ENCODE measurements at places on chromosomes 4 and X.

- DNase-seq = no peak
Observed at GRCh38 chrX:134460862-134461220, 876 bp downstream of the HPRT1 start.

GRCh38 chrX:133661962-133662839, 246.9 kb upstream of the GPC4 start:
- DNase-seq = no peak

GRCh38 chr4:157664726-157665125, 444.2 kb downstream of the GRIA2 start:
- DNase-seq = no peak

GRCh38 chrX:131068945-131069719, 11.0 kb downstream of the ARHGAP36 start:
- no peak for DNase-seq

GRCh38 chr4:25050370-25051078, 19.8 kb upstream of the LGI2 start:
- DNase-seq = no peak
